Psoas muscle (tissue), 8 donors: ENCODE measurements at places on chromosomes 12 and 14.

GRCh38 chr12:52713960-52714886 lies 10.9 kb upstream of the KRT77 start:
- DNase-seq, result no peak

GRCh38 chr12:92551853-92552397 lies 150.9 kb upstream of the PLEKHG7 start:
- no peak for DNase-seq

- no peak for DNase-seq
Measured at GRCh38 chr12:88325076-88325815, 183.1 kb downstream of the TMTC3 start.

GRCh38 chr12:94318181-94318580 lies 141.5 kb downstream of the CEP83 start:
- no peak for DNase-seq

DNA sequence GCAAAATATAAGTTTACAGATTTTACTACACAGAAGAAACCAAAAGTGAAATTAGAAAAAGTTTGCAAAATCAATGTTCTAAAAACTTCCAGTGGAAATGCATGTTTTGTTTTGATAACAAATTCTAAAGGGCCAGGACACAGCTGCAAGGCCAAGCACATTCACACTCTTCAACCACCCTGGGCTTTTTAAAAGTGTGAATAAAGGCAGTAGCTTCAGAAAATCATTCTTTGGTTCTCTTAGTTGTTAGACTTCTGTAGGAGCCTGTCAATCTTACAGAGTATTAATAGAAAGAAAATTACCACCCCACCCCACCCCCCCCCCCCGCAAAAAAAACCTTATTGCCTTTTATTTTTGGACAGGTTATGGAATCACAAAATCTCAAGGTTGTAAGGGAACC lies 105.2 kb upstream of the EGLN3 start:
- DNase-seq, result no peak

DNA sequence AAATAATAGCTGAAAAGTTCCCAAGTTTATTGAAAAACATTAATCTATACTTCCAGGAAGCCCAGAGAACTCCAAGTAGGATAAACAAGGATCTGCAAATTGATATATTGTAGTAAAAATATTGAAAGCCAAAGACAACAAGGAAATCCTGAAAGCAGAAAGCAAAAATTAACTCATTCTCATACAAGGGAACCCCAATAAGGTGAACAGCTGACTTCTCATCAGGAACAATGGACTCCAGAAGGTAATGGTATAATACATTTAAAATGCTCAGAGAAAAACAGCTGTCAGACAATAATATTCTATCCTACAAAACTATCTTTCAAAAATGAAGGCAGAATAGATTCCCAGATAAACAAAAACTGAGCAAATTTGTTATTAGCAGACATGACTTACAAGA lies 138.1 kb upstream of the BMP4 start:
- DNase-seq, result no peak

GRCh38 chr12:77549383-77550128 lies 281.1 kb upstream of the NAV3 start:
- no peak for DNase-seq

DNA sequence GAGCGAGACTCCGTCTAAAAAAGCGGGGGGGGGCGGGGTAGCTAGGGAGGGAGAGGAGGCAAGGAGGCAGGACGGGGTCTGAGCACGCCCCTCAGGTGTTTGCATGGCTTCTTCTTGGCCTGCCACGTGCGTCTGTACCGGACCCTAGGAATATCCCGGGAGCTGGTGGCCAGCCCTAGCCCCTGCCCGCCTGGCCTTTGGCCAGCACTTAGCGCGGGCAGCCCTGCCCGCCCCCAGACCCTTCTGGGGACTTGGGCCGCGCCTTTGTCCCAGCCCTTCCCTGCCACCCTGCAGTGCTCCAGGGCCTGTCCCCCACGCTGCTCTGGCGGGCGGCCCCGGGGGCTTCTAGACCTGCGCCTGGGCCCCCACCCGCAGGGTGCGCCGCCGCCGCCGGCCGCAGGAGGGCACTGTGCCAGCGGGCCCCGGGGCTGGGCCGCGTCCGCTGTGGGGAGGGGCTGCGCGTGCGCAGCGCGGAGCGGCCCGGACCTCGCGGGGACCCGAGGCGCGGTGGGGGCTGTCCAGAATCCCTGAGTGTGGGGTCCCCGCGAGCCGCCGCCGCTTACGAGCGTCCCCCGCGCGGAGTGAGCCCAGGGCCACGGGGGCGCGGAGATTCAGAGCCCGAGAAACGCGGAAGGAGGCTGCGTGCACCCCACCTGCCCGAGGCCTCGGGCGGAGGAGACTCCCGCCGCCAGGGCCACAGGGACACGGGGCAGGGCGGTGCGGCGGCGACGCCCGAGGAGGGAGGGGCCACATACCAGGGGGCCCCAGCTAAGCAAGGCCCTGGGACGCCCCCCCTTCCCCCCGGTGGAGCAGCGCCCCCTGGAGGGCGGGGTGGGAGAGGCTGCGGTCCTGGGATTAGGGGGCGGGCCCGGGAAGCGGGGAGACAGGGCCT lies 21.0 kb downstream of the SLC25A29 start:
- DNase-seq, result peak; percentile 75

DNA sequence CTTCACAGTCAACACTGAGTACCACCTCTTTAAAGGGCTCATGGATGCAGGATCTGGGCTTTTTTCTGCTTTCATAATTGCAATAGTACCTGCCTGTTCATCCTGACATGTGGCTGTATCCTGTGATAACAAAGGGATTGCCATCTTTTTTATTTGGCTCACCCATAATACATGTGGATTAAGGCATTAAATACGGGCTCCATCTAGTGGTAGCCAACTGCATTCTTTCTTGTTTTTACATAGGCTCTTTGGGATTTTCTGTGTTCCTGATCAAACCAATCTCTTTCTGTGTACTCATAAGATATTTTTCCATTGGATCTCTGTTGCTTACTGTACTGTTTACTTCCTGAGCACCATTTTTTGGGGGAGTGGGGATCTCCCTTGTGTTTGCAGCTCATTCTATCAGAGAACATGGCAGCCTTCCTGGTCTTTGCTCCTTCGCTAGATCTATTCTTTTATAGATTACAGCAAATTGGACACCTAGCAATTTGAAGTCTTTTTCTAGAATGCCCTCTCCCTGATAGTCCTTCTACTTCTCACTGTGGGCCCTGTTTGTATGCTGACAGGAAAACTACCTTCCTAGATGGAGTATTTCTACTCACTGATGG lies 723.4 kb upstream of the MDGA2 start:
- DNase-seq, result no peak

DNA sequence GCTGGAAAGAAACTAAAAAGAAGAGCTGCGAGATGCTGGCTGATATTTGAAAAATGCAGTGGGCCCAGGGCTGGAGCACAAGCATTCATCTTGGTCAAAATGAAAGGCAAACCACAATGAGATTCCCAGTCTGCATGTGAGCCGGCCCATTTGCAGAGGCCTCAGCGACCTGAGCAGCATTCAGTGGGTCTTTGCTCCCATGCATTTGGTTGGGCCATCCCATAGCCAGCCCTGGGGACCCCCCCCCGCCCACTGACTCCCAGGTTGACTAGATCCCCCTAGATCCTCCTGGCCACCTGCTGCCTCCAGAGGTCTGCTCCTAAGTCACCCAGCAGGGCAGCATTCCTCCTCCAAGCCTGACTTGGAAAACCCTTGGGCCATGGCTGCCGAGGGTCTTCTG lies 59.8 kb downstream of the PRMT8 start:
- no peak for DNase-seq

- no peak for DNase-seq
Measured at GRCh38 chr12:24798335-24798734, 150.6 kb downstream of the BCAT1 start.

- no peak for DNase-seq
Measured at GRCh38 chr12:62670986-62671720, 204.5 kb downstream of the MON2 start.

DNA sequence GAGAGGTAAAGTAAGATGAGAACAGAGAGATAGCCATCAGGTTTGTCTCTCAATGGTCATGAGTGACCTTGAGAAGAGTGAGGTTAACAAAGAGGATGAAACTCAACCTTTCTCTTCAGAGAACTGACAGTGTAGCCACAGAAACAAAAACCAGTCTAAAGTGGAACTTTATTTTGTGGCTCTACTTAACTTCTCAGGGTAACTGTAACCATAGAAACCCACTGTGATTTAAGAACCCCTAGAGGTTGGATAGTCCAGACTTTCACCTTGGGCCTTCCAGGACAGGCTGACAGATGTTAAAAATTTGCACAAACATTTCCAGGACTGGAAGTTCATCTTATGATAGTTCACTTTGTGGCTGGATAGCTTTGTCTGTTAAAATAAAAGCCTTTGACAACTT lies 48.5 kb downstream of the ATP23 start:
- no peak for DNase-seq

GRCh38 chr14:73753887-73754795 lies 40.0 kb upstream of the PNMA1 start:
- DNase-seq, result no peak

DNA sequence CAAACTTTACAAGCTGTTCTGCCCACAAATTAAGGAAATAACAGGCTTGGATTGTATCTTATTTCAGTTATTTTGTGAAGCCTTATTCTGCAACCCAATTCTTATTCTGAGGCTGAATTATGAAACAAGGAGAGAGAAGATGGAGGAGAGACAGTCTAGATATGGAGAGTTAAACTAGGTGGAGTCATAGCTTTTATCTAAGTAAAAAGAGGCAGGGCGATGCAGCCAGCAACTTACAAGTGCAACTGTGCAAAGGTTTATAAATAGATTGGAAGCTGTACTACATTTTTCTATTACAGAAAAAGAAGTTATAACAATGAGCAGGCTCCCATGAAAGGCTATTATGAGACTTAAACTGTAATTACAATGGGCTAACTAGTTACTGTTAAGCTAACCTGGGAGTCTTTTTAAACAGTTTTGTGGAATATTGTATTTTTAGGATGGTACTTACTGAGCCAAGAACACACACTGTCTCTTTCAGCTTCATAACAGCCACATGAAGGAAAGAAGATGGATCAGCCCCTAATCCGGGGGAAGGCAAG lies 22.4 kb downstream of the NID2 start:
- DNase-seq, result no peak

DNA sequence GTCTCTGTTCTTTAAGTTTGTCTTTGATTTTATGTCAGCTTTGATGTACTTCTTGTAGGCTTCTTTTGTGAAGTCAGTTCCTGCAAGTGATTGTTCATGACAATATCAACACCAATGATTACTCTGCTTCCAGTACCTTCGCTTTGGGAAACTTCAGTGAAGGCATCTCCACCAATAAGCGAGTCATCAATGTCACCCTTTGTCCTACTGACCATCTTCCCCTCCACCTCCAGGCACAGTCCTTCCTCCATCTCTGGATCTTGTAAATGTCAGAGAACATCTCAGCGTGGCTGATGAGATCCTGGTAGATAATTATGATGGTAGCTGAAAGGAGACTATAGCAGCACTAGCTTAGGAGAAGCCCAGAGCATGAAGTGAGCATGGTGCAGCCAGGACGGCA lies 40.4 kb upstream of the A2M start:
- DNase-seq, result no peak

GRCh38 chr14:47442211-47442610 lies 233.2 kb downstream of the MDGA2 start:
- no peak for DNase-seq
